ENCODE measurements at places on chromosomes 12 and 14. TPM values are rescaled to one million over a fixed set of nuclear protein-coding genes. Genes with fewer than 3 reads are reported as not detected.

The CLEC9A gene
- total RNA-seq: not detected

The ADAM21 gene
- total RNA-seq: 0.24 TPM

The CHGA gene
- 0.25 TPM for total RNA-seq

The OR9K2 gene
- total RNA-seq: not detected

The ARMH4 gene
- total RNA-seq: 3.7 TPM

The GOLGA3 gene
- total RNA-seq: 31.0 TPM

The B4GALNT3 gene
- total RNA-seq: 1.9 TPM

The EGLN3 gene
- total RNA-seq: 9.4 TPM

The KRT74 gene
- not detected for total RNA-seq

The CLEC1B gene
- total RNA-seq: not detected

The RASAL1 gene
- not detected for total RNA-seq

The KRT73 gene
- not detected for total RNA-seq

The GPR84 gene
- total RNA-seq: 0.51 TPM

The CATSPERB gene
- not detected for total RNA-seq

The IGF1 gene
- 8.3 TPM for total RNA-seq

The BTBD6 gene
- total RNA-seq: 85.9 TPM

The LRRC9 gene
- not detected for total RNA-seq

The SOX5 gene
- 1.3 TPM for total RNA-seq

The FOXA1 gene
- total RNA-seq: not detected

The RERG gene
- 6.5 TPM for total RNA-seq

The MAPKAPK5 gene
- 32.3 TPM for total RNA-seq

The OR6C2 gene
- not detected for total RNA-seq

The SLCO1B1 gene
- 0.16 TPM for total RNA-seq

All from gastrocnemius medialis (tissue), 4 donors.